MM.1S (cell line): ENCODE measurements at places on chromosomes 7 and 10.

DNA sequence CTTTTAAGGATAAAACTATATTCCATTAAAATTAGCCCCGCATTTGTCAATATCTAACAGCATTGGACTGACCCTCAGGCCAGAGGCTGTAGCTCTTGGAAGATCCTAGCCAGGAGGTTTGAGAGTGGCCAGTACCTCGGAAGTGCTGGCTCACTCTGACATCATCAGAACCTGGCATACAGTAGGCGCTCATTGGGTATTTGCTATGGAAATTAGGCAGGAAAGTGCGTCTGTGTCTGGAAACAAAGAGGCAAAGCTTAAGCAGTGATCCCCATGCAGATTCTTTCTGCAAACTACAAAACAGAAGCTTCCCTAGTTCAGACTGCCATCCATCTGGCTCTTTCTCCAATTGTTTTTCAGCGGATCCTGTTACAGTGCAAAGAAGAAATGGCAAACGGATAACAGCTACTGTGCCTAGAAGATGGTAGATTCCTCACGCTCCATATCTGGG lies 1.7 kb upstream of the PRKCQ start:
- no peak for DNase-seq

DNA sequence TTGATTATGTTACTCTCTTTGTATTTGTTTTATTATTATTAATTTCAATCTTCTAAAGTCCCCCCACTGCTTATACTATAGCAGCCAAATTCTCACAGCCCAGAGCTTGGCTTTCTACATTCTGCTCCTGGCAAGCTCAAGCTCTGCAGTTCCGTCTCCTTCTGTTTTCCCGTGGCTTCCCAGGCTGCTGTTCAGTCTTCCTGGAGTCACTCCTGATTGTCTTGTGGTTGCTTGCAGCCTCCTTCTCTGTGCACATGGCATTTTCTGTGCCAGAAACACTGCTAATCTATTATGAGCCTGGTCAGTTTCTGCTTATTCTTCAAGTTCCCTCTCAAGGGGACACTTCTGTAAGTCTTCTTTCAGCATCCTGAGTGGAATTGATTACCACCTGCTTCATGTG lies 533.7 kb upstream of the IGFBP3 start:
- no peak for DNase-seq

DNA sequence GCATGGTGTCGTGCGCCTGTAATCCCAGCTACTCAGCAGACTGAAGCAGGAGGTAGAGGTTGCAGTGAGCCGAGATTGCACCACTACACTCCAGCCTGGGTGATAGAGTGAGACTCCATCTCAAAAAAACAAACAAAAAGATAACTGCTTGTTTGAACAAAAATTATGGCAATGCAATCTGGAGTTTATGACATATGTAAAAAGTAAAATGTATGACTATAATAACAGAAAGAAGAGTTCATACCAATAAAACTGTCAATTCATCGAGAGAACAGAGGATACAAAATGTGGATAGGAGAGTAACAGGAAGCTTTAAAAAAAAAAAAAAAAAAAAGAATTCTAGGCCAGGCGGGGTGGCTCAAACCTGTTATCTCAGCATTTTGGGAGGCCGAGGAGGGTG lies 19.2 kb downstream of the SLC25A16 start:
- DNase-seq: no peak

DNA sequence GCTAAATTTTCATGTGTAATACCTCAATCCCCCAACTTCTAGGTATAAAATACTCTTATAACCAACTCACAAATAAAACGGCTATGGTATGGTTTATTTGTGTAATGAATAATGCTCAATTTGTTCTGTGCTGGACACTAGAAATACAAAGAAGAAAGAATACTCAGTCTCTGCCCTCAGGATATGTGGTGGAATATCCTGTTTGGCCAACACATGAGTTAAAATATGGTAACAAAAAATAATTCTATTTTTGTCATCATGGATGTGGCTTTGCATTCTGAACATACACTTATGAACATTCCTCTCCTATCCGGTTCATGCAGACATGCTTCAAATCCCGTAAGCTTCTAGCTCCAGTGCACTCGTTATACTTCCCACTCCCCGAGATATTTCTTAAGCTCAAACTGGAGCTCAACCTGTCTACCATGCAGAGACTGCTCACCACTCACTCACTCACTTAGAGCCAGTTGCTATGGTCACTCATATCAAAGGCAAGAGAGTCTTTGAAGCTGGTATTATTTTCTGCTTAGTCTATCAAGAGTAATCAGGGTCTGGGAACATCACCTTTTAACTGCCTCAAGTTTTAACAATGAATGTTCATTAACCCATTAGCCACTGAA lies 53.8 kb upstream of the SLC16A12 start:
- DNase-seq: no peak

- DNase-seq: no peak
Observed at GRCh38 chr10:13117841-13118783, 18.1 kb downstream of the OPTN start.

- DNase-seq: peak; percentile 89
Observed at GRCh38 chr7:45978010-45978681, 57.1 kb upstream of the IGFBP3 start.

GRCh38 chr7:130648580-130648979 lies 20.0 kb downstream of the COPG2 start:
- DNase-seq: no peak

DNA sequence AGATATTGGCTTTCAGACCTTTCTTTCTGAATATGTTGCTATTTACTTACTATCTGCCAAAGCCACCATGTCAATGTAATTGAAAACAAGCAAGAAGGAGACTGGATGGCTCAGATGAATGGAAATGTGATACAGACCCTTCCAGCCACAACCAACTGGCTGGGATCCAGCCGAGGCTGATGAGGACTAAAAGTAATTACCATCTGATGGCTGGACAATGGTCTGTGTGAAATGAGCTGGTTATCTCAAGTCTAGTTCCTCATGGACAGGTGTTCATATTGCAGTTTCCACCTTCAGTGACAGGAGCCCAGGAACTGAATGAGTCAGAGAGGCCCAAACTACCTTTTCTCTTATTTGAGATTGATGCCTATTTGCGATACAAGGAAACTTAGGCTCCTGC lies 267.5 kb downstream of the GATA3 start:
- no peak for DNase-seq

DNA sequence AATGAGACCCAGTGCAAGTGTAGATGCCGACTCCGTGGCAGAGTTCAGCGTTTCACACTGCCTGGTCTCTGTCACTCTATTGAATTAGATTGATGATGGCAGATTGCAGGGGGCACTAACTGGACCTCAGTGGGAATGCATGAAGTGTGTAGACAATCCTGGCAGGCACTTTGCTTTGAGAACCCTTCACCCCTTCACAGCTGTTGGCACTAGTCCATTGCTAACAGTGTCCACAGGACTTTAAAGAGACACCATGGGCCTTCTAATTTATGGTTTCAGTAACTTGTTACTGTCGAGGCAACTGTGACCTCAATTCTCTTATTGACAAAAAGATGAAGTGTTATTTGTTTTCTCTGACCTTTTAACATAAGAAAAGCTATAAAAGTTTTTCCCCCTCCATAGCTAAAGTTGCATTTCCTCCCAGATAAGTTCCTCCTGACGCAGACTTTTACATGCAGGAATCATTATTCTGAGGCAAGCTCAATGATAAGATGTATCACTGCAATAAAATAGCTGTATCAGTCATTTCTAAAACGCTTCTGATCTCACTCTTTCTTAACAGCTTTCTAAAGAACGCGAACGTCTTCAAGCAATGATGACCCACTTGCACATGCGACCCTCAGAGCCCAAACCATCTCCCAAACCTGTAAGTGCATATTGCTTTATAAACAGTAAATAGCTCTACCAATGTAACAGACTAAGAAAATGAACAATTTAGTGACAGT lies 238.9 kb downstream of the FOXP2 start:
- no peak for DNase-seq

DNA sequence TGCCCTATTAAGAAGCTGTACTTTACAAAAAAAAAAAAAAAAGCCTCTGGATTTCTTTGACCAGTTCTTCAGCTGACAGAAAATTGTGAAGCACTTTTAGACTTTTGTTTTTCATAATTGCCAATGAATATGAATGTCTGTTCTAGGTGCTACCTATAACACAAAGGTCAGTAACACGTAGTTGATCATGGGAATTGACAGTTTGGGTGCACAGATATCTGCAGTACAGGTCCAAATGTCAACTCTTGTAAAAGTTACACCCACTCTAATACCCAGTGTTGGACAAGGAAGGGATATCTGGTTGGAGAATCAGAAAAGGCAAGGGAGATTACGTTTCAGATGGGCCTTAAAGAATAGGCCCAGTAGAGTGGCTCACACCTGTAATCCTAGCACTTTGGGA lies 1.8 kb downstream of the REEP3 start:
- no peak for DNase-seq

DNA sequence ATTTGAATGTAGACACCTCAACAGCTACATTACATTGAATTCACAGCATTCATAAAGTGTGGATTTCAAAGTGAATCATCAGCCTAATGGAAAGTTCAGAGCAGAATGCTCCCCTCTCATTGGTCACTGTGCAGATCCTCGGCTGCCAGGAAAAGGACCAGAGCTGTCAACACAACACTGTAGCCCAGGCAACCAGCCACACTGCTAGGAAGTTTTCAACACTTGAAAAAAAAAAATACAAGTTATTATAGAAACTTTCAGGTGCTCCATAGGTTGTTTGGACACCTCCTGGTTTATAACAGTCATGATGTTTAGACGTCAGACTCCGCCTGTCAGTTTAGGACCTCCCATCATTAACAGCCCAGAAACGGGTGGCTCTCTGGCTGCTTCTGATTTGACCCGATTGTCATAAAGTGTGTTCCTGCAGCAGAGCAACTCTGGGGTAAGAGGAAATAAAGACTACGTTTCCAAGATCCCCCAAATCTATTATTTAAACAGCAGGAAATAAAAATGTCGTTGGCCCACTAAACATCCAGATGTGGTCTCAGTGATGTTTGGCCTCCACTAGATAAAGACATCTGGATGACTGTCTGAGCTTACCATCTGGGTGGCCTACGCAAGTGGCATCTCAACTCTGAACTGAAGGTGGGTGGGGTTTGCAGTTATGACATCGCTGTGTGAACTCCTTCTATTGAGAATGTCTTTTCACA lies 117.4 kb downstream of the CABCOCO1 start:
- no peak for DNase-seq

DNA sequence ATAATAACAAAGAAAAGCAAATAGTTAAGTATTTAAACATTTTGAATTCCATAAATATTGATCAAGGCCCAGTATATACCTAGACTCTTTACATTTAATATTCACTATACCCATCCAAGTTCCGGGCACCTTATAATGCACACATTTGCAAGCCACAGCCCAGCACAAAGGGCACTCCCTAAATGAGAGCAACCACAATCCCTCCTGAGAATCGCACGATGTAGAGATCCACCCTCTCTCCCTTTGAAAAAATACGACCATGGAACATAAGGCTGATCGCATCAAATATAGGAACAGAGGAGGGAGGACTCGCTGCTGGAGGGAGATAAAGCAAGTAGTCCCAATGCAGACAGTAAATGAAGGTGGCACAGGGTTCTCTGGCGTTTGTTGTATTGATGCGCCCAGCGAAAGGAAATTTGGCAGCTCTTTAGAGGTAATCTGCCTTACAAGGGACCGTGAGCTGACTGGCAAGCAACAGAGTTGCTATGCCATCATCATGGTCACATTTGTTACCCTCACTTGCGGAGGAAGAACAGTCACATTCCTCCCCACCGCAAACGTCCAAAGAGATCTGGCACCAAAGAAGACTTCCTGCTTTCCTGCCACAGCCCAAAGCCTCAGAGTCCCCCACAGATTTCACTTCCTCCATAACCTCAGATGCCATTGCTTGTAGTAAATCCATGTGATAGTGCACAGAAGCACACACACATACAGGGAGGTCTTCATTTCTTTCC lies 16.1 kb upstream of the TAS2R40 start:
- peak; percentile 88 for DNase-seq

DNA sequence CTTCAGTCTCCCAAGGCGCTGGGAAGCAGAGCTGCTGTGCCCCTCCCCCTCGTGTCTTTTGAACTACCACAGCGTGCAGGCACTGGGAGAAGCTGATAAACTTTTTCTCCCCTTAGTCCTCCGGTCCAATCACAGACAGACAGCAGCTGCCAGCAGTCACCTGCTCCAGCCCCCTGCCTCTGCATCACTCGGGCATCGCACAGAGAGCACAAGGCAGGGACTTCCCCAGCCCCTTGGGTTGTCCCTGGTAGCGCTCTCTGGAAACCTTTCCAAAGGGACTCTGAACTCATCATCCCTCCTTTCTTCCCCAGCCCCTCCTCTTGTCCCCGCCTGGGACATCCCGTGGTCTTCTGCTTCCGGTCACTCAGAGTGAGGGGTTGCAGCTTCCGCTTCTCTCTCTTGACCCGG lies 1.4 kb upstream of the NEUROG3 start:
- DNase-seq: no peak

GRCh38 chr7:126001349-126001748 lies 1071.7 kb upstream of the POT1 start:
- DNase-seq: no peak

- DNase-seq: no peak
Observed at GRCh38 chr7:81819861-81820260, 50.0 kb upstream of the HGF start.

GRCh38 chr7:81684514-81685269 lies 85.2 kb downstream of the HGF start:
- no peak for DNase-seq

GRCh38 chr7:17677408-17677807 lies 262.9 kb downstream of the SNX13 start:
- DNase-seq: no peak

GRCh38 chr10:73581918-73582317 lies 9.2 kb downstream of the USP54 start:
- DNase-seq: no peak

DNA sequence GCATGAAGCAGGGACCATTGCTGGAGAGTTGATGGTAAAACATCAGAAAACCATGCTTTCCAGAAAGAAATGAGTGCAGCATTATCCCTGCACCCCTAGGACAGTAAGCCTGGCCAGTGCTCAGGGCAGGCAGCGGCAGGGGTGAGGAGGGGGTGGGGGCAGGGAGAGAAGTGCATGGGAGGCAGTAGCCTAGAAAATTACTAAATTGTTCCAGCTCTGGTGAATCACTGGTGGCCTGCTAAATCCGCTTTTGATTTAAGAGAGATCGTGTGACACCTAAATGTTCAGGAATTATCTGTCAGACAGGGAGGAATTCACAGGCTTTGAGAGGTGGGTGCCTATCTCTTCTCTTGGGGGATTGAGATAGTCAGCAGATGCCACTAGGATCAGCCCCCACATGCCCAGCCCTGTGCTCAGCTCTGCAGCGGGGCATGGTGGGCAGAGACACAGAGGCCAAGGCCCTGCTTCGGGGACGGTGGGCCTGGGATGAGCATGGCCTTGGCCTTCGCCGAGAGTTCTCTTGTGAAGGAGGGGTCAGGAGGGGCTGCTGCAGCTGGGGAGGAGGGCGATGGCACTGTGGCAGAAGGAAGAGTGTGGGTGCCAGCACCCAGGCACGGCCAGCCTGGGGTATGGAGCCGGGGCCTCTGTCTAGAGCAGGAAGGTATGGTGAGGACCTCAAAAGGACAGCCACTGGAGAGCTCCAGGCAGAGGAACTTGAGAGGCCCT lies 5.0 kb upstream of the AQP1 start:
- no peak for DNase-seq

GRCh38 chr7:126398285-126398684 lies 854.5 kb downstream of the GRM8 start:
- no peak for DNase-seq

GRCh38 chr7:151274396-151274795 lies 25.9 kb upstream of the SMARCD3 start:
- DNase-seq: no peak

GRCh38 chr7:157080111-157080730 lies 58.5 kb upstream of the UBE3C start:
- DNase-seq: no peak

- DNase-seq: peak; percentile 61
Observed at GRCh38 chr7:158016180-158017097, 571.2 kb downstream of the PTPRN2 start.
